ENCODE measurements at places on chromosomes 11 and 22.

GRCh38 chr22:23581260-23581650, 1.2 kb upstream of the IGLL1 start:
- no peak for DNase-seq

DNA sequence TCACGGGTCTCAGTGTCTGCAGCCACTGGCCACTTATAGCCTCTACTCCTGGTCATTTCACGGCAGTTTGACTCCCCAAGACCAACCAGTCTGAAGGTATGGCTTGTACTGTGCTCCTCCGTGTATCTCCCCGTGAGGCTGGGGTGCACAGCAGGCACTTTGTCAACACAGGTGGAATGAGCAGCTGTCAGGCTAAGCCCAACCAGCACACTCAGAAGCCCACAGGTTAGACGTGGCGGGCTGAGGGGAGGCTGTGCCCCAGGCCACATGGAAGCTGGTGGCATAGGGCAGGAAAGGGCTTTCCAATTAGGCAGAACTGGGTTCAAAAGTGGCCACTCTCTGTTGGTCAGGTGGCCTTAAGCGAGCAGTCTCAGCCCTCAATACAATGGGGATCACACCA, 7.0 kb downstream of the TP53I11 start:
- no peak for DNase-seq

- no peak for DNase-seq
Observed at GRCh38 chr11:128881221-128881620, 9.9 kb upstream of the KCNJ5 start.

GRCh38 chr11:44274404-44274803, 35.5 kb downstream of the ALX4 start:
- no peak for DNase-seq

GRCh38 chr11:122441666-122442035, 213.9 kb upstream of the UBASH3B start:
- no peak for DNase-seq

DNA sequence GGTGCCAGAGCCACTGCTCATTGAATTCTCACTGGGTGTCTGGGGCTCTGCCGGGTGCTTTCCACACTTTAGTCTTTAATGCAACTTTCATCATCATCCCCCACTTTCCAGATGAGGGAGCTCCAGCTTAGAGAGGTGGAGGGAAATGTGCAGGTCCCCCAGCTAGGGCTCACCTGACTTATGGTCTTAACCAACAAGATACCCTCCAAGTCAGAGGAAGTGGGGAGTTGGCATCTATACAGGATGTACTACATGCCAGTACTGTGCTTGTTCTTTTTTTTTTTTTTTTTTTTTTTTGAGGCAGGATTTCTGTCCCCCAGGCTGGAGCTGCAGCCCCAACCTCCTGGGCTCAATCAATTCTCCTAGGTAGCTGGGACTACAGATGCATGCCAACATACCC, 26.3 kb downstream of the C22orf42 start:
- no peak for DNase-seq

GRCh38 chr11:85759915-85760314, 51.0 kb downstream of the SYTL2 start:
- no peak for DNase-seq

- DNase-seq = no peak
Observed at GRCh38 chr11:5892908-5893307, at the start of gene OR52E5. TSS of gene OR52E5 (plus strand) at chr11:5893208. CDS start at chr11:5900777, 7,569 bp downstream.

DNA sequence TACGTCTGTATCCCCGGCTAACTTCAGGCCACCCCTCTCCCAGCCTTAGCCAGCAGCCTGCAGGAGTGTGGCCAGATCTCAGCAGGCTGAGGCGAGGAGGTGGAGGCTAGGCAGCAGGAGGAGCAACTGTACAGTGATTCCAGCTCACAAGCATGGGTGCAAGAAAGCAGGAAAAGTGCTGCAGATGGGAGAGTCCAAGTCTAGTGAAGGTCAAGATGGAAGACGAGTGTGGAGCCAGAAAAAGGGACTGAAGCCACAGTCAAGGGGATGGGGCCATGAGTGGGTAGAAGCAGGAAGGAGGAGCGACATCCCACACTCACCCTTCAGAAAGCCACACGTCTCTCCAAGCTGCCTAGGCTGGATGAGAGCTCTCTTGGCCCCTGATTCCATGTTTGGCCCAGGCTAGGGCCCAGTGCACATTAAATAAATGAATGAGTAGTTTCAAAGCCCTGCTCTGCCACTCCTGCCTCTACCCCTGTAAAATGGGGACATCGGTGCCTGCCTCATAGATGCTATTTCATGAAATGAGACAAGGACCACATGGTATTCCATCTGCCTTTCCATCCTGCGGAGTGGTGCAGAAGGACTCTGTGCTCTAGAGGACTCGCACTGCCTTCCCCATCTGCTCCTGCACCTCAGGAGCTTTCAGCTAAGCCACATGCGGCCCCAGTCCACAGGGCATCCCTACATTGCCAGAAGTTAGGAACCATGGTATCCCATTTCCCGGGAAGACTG, 2.9 kb downstream of the YDJC start:
- no peak for DNase-seq

DNA sequence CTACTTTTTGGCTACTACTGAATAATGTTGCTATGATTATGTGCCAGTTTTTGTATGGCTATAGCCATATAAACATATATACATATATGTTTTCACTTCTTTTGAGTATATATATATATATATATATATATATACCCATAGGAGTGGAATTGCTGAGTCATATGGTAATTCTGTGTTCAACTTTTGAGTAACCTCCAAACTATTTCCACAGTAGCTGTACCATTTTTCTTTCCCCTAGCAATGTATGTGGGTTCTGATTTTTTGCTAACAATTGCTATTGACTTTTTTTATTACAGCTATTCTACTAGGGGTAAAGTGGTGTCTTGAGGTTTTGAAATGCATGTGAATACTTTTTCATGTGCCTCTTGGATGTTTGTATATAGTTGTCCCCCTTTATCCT, 30.4 kb downstream of the CBL start:
- DNase-seq = no peak

GRCh38 chr11:10667521-10667885, 26.1 kb downstream of the IRAG1 start:
- no peak for DNase-seq

DNA sequence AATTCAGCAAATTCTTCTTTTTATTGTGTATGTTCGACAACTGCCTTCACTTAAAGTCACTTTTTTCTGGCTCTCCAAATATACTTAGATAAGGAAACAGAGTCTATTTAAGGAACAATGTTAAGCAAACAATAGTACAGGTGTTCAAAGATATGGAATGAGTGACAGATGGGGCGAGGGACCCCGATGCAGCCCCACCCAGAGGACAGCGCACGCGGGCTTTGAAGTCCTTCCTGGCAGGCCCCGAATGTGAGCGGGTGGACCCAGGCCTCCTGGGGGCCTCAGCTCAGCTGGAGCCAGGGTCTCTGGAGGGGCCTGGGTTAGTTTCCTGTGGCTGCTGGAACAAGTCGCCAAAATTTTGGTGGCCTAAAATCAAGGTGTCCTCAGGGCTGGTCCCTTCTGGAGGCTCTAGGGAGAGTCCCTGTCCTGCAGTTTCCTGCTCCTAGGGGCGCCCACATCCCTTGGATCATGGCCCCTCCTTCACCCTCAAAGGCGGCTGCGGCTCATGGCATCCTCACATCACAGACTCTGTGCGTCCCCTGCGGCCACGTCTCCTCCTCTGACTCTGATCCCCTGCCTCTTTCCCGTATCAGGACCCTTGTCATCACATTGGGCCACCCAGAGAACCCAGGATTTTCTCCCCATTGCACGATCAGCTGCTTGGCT, 40.6 kb upstream of the KCNQ1OT1 start:
- DNase-seq = no peak

- DNase-seq = no peak
Observed at GRCh38 chr11:128953151-128953550, 10.5 kb upstream of the TP53AIP1 start.

- no peak for DNase-seq
Observed at GRCh38 chr22:38205261-38206128, 3.7 kb downstream of the MAFF start.

DNA sequence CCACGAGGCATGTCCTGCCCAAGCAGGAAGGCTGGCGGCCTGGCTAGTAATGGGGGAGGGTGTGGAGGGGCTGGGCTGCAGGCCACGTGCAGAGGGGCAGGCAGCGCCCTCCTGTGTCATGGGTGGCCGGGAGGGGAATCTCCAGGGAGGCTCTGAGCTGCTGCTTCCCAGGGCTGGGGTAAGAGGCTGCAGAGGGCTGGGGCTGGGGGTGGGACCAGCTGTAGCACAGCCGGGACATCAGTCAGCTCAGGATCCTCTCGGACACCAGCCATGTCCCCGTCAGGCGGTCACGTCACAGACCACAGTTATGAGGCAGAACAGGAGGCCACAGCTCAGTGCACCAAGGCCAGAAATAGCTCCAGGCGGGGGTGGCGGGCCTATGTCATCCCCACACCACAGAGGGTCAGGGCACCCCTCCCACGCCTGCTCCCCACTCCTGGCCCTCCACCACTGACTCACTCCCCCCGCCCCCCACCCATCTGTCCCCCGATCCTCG, 21.1 kb downstream of the RTN4R start:
- DNase-seq = no peak

- DNase-seq = no peak
Observed at GRCh38 chr11:32597921-32598320, 14.3 kb downstream of the EIF3M start.

- no peak for DNase-seq
Observed at GRCh38 chr22:27930331-27931060, 11.4 kb upstream of the PITPNB start.

- no peak for DNase-seq
Observed at GRCh38 chr22:19800761-19801244, 40.2 kb downstream of the TBX1 start.

DNA sequence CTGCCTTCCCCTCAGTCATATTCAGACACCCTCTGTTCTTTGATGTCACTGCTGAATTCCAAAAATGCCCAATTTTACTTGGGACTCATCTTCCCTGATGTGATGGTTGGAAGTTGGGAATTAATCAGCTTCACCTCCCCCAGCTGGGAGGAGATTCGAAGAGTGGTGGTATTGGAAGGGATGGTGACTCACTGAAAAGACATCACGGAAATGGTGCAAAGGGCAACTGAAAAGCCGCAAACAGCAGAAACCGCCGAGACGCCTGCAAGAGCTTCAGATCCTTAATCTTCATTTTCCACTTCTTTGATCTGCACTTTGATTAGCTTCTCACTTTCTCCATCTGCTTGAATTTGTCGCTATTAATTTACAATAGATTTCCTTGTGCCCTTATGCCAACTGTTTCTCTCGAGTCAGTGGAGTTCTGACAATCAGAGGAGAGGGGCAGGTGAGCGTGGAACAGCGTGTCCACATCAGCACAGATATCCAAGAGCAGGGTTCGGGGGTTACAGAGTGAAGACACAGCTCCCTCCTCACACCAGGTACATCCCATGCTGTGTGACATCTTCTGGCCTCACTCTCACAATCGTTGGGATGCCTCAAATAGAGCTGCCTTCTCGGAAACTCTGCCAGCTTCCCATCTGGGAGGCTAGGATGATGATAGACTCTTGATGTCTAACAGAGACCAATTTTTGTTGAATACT, 325.4 kb downstream of the BRD1 start:
- DNase-seq = no peak

- no peak for DNase-seq
Observed at GRCh38 chr11:47443028-47443700, 5.8 kb downstream of the RAPSN start.

DNA sequence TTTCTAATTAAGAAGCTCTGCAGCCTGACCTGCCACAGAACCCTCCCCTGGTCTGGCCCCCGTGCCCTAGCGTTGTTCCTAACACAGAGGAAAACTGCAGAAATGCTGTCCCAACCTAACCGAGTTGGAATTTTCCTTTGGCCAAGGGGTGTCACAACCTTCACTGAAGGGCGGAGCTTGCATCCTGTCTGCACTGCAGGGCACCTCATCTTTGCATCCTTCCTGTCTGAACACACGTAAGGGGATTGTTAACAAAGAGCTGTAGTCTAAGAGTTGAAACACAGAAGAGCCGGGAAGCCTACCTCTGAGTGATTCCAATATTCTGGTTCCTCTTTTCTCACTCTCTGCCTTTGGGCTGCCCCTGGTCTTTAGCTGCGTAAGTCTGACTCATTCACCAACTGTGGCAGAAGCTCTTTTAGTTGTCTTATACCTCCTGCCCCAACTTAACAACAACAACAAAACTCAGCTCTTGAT, 1.6 kb downstream of the DIXDC1 start:
- no peak for DNase-seq

DNA sequence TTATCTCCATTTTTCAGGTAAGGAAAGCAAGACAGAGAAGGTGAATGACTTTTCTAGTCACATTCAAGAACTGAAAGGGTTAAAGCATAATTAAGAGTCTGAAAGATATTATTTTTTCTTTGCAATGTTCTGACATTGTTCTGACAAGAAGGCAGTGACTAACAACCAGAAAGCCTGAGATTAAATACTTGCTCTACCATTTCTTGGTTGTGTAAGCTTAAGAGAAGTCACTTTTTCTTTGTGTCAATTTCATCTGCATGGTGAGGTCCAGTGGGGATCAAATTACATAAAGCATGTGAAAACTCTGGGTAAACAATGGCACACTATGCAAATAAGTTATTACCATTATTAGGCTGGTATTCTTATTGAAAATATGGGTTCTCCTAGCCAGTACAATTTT, 73.7 kb downstream of the PHF21A start:
- DNase-seq = no peak

DNA sequence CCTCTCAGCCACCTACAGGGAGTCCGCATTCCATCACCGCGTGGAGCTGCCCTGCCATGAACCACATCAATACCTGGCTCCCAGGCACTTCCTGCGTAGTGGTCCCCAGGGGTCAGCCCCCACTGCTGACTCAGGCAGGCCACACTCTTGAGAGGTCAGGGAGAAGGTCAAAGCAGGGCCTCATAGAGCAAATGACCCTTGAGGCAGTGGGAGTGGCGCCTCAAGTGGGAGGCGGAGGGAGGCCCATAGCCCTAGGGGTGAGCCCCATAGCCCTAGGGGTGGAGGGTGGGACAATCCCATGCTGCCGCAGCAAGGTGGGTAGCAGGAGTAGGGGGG, 5.0 kb downstream of the PRDX5 start:
- no peak for DNase-seq

DNA sequence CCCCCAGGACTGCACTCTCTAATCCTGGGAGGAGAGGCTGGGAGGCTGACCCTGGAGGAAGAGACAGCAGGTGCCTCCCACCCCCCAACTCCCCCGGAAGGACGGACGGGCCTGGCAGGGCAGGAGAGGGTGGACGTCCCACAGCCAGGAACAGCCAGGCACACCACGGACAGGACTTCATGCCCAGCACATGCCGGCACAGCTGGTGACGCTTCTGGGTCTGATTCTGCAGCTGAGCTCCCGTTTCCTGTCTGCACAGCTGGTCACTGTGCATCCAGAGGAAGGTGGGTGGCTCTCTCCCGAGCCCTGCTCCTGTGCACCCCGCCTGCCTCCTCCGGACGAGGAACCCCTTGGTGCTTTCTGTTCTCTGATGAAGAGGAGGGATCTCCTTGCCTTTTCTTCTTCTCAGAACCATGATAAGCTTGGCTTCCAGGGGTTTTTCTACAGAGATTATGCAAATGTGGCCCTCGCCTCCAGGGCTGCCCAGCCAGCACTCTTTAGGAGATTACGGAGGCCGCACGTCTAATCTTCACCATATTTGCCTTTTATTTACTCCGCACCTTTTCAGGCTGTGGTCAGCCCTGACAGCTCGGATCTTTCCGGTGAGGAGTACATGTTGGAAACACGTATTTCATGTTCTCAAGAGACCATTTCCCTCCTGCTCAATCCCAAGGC, 1295.8 kb downstream of the BRD1 start:
- DNase-seq = no peak

Data from renal cortex interstitium (tissue), 15 donors.